ENCODE measurements at places on chromosomes 12 and 14.
A peak's percentile ranks its signal among the peaks of the same experiment; 100 is the strongest.

- DNase-seq = no peak
These were observed 9.3 kb downstream of the EIF5 start for GRCh38 chr14:103343164-103343879.

DNA sequence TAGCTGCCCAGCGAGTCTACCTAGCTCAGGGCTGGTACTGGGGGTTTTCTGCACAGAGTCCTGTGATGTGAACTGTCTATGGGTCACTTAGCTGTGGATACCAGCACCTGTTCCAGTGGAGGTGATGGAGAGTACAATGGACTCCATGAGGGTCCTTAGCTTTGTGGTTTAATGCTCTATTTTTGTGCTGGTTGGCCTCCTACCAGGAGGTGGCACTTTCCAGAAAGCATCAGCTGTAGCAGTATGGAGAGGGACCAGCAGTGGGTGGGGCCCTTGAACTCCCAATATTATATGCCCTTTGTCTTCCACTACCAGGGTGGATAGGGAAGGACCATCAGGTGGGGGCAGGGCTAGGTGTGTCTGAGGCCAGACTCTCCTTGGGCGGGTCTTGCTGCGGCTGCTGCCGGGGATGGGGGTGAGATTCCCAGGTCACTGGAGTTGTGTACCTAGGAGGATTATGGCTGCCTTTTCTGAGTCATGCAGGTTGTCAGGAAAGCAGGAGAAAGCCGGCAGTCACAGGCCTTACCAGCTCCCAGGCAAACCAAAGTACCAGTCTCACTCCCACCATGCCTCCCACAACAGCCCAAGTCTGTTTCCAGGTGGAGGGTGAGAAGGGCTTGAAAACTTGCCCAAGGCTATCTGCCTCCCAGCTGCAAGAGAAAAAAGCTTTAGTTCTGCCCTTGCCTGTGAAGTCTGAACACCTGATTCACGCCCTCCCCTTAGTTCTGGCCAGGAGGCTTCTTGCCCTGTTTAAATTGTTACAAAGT lies 163.0 kb upstream of the NUDT4 start:
- no peak for DNase-seq

DNA sequence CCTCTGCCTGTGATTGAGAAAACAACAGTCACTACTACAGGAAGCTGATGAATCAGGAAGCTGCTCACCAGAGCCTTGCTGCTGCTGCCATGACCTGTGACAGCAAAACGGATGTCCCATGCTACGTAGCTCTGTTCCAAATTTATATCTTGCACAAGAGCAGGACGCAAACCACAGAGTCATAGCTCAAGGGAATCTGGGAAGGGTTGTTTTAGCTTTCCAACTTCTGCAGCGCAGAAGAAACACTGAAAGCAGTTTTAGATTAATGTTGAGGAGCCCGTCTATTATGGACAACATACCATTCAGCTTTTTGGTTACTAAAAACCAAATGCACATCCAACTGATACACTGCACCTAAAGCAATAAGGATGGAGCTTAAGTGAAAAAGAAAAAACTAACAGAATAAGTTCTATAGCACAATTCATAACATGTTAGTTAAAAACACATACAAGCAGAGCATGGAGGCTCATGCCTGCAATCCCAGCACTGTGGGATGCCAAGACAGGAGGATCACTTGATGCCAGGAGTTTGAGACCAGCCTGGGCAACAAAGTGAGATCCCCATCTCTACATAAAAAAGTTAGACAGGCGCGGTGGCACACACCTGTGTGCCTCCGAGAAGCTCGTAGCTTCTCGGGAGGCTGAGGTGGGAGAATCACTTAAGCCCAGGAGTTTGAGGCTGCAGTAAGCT lies 1.7 kb upstream of the ANKRD33 start:
- DNase-seq = peak; percentile 81

- no peak for DNase-seq
These were observed 98.3 kb downstream of the DNAH10 start for GRCh38 chr12:123860377-123860776.

- no peak for DNase-seq
These were observed 35.8 kb downstream of the TRIP11 start for GRCh38 chr14:92004062-92004461.

DNA sequence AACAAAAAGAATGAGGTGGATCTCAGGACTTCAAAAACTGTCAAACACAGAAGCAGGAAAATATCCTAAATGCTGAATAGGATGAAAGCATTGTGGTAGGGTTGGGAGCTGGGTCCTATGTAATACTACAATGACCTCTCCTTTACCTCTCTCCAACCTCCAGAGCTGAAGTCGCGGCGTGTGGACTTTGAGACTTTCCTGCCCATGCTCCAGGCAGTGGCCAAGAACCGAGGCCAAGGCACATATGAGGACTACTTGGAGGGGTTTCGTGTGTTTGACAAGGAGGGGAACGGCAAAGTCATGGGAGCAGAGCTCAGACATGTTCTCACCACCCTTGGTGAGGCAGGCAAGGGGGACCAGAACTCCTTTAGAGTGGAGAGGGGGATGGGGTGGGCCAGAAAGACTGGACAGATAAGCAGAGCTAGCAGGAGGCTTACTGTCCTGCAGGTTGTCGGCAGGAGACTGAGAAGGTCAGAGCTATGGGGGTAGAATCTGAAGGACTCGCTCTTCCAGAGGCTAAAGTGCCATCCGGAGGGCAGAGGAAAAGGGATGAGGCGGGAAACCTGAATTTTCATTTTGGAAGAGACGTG lies 2.8 kb upstream of the MYL6 start:
- no peak for DNase-seq

- no peak for DNase-seq
These were observed 507.5 kb upstream of the STXBP6 start for GRCh38 chr14:25557466-25557865.

- DNase-seq = no peak
These were observed 19.6 kb downstream of the CCDC60 start for GRCh38 chr12:119354172-119354571.

DNA sequence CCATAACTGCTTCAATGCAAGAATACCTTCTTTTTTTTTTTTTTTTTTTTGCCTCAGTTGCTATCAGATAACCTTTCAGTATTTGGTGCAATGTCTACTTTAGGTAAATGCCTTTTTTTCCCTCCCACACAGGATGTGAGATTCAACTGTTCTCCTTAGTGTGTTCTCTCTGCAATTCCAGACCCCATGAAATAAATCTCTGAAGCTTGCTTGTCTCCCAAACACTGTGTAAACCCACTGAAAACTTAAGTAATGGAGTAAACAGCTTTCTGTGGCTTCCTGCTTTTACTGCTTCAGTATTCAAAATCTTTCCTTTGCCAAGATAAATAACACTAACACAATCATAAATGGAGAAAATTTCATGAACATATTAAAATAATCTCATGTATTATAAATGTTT lies 55.8 kb upstream of the CLEC14A start:
- no peak for DNase-seq

DNA sequence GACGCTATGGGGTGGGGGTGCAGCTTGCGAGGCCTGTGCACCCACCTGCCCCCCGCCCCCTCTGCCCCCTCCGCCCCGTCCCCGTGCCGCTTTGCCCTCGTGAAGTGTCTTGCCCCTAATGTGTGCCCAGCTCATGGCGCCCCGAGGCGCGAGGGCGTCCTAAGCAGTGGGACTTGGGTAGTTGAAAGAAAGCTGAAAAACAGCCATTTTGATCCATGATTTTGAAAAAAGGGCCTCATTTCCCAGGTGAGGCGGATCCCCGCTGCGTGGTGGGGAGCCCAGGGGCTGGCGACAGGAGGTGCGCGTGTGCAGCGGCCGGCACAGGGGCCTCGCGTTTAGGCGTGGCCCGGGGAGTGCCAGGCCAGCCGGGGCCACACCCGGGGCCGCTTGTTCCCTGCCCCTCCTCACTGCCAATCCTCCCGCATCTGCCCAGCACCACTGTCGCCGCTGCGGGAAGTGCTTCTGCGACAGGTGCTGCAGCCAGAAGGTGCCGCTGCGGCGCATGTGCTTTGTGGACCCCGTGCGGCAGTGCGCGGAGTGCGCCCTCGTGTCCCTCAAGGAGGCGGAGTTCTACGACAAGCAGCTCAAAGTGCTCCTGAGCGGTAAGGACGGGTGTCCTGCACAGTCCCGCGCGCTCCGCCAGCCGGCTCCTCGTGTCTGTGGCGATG lies 11.8 kb downstream of the ZFYVE21 start:
- no peak for DNase-seq

- DNase-seq = no peak
These were observed 1.5 kb downstream of the DIO3 start for GRCh38 chr14:101562659-101563351.

Data from AG04450 (cell line).